Osteocyte (in vitro differentiated cells): ENCODE measurements at places on chromosomes 3 and 15. TPM values are rescaled to one million over a fixed set of nuclear protein-coding genes. Genes with fewer than 3 reads are reported as not detected.
A peak's percentile ranks its signal among the peaks of the same experiment; 100 is the strongest.

The LPCAT4 gene
- total RNA-seq: 49.0 and 56.0 TPM in 2 replicates

The CAMP gene
- total RNA-seq: not detected in 2 replicates

The GOLGA8G gene
- not detected in 2 replicates for total RNA-seq

DNA sequence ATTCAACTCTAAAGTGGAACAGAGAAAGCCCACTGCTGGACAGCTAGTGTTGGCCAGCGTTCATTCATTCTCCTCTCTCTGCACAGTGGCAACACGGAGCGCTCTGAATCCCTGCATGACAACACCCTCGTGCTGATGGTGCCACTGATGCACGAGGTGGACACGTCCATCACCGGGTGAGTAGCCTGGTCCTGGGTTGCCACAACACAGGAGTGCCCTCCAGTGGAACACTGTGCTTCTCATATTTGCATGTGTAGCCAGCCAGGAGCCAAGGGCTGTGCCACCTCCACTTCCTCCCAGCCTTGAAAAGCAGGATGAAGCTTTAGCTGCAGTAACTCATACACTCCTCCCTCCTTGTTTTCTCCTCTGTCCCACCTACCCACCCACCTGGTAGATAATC, 120.0 kb upstream of the CTDSPL start:
- peak; percentile 77 for DNase-seq

GRCh38 chr15:63502137-63502766, 2.1 kb upstream of the USP3 start:
- no peak for DNase-seq

DNA sequence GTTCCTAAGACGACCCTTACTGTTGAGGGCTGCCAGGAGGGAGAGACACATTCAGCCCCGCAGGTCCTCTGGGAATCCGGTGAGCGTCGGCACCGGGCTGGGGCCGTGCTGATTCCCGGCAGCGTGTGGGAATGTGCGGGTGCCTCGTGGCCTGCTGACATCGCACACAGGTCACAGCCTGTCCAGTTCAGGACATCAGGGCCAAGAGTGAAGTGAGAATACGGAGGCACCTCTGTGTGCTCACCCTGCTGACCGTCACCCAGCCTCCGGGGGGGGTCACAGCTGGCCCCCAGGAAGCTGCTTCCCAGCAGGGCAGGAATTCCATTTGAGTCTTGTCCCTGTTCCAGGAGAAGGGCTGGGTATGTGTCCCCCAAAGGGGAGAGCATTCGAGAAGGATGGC, 53.6 kb downstream of the PGPEP1L start:
- no peak for DNase-seq

DNA sequence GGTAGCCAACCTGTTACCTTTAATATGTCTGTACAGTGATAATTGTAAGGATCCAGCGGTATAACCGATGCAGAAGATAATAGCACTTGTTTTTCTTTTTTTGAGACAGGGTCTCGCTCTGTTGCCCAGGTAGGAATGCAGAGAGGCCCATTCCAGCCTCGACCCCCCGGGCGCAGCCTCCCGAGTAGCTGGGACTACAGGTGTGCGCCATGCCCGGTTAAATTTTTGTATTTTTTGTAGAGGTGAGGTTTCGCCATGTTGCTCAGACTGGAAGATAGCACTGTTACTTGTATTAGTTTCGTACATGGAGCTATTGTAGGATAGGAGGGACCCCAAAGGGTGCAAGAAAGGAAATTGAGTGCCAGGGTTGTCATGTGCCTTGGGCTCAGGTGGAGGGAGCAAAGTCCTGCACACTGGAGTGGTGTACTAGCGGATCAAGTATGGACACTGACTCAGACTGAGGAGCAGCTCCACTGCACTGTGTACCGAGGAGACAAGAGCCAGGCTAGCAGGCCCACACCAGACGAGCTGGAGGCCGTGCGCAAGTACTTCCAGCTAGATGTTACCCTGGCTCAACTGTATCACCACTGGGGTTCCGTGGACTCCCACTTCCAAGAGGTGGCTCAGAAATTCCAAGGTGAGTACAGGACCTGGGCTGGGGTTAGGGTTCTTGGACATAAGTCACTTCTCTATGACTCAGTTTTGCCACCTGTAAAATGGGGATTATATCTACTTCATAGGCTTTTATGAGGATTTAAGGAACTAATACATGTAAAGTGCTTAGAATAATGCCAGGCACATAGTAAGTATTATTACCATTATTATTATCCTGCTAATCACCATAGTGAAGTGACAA, 1.0 kb downstream of the OGG1 start:
- DNase-seq: no peak

DNA sequence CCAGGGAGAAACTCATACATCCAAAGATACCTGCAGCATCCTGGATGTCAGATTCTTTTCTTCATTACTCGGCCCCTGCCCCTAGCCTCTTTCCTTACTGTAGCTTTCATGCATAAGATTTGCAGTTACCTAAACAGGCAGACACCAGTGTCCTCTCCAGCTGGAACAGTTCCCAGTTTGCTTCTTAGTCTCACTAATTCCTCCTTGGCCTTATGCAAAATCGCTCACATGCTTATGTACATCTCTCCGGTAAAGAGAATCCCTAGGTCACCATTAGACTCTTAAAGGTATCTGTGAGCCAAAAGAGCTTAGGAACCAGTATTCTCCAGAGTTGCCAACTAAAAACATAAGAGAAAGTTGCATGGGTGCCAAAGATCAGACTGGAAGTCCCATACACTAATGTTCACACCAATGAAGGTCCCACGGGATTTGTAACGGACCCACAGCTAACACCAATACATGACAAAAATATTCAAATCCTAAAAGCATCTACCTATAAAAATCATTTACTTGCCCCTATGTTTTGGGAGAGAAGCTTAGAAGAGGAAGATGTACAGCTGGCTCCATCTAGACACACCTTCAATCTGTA, 66.6 kb downstream of the CBLB start:
- no peak for DNase-seq

- DNase-seq: no peak
Observed at GRCh38 chr15:74011610-74012009, 17.1 kb downstream of the PML start.

GRCh38 chr3:94098452-94098851, 35.6 kb downstream of the NSUN3 start:
- no peak for DNase-seq

DNA sequence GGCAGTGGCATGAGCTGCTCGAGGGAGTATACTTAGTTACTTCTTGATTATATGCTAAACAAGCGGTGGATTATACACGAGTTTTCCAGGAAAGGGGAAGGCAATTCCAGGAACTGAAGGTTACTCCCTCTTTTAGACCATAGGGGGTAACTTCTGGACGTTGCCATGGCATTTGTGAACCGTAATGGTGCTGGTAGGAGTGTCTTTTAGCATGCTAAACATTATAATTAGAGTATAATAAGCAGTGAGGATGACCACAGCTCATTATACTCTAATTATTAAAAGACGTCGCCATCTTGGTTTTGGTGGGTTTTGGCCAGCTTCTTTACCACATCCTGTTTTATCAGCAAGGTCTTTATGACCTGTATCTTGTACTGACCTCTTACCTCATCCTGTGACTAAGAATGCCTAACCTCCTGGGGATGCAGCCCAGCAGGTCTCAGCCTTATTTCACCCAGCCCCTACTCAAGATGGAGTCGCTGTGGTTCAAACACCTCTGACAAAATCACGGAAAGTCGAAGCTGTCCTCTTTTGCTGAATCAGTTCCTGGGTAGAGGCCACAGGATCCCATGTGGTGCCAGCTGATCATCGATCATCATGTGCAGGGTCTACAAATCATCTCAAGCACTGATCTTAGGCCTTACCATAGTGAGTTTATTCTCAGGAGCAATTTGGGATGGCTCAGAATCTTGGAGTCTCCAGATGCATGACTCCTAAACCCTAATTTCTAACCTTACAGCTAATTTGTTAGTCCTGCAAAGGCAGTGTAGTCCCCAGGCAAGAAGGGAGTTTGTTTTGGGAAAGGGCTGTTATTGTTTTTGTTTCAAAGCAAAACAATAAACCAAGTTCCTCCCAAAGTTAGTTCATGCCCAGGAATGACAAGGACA, 149.1 kb downstream of the TJP1 start:
- no peak for DNase-seq
